ENCODE measurements at places on chromosomes 13 and 19.

DNA sequence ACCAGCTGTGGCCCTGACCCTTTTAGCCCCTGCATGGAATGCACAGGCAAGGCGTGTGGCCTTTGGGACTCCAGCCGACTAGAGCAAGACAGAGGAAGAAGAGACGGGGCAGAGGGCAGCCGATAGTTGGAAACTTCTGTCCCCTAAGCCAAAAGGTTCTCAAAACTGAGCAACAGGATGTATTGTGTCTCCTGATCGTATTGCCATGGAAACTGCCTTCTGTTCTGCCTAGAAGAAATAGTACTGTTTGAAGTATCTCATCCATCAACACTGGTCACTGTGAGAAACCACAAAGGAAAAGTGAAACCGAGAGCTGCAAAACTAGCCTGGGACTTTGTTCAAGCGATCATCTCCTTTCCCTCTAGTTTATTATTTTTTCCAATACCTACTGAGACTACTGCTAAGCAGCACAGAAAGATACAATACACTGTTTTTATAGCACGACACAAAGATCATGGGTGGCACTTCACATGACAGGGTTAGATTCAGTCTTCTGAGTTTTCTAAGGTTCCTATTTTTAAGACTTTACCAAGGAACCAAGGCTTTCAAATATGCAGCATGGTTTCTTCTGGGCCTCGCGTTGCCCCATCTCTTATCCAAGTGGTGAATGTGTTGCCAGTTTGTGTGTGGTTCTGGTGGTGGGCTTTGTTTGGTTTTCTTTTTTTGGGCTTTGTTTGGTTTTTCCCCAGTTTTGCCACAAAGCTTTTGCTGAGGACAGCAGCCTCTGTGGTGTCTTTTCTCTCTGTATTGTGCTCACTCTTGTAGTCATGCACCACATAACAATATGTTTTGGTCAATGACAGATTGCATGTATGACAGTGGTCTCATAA lies 49.3 kb upstream of the GPR183 start:
- DNase-seq: no peak

GRCh38 chr13:84243340-84243739 lies 361.1 kb upstream of the SLITRK1 start:
- no peak for DNase-seq

- no peak for DNase-seq
Measured at GRCh38 chr13:111924678-111925075, 142.3 kb upstream of the SOX1 start.

- no peak for DNase-seq
Measured at GRCh38 chr13:45258334-45258675, 57.5 kb upstream of the KCTD4 start.

DNA sequence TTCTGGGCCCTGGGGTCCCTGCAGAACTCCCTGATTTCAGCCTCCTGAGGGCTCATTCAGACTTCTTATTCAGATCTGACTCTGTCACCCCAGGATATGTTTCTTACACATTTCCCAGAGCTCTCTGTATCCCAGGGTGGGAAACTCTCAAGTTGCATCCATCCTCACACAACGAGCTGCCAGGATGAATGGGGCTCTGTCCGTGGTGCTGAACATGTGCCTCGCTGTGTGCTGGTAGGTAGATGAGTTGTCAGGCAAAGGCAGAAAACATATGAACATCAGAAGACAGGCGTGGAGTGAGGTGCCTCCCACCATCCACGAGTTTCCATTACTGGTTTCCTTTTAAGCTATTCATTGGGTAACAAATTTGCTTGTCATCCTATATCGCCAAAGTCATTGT lies 11.4 kb upstream of the IGFL1 start:
- no peak for DNase-seq

GRCh38 chr13:81396192-81396591 lies 1055.3 kb upstream of the SPRY2 start:
- DNase-seq: no peak

- DNase-seq: no peak
Measured at GRCh38 chr13:32135056-32135390, 103.4 kb downstream of the FRY start.

GRCh38 chr19:31370216-31370615 lies 21.0 kb upstream of the TSHZ3 start:
- no peak for DNase-seq

DNA sequence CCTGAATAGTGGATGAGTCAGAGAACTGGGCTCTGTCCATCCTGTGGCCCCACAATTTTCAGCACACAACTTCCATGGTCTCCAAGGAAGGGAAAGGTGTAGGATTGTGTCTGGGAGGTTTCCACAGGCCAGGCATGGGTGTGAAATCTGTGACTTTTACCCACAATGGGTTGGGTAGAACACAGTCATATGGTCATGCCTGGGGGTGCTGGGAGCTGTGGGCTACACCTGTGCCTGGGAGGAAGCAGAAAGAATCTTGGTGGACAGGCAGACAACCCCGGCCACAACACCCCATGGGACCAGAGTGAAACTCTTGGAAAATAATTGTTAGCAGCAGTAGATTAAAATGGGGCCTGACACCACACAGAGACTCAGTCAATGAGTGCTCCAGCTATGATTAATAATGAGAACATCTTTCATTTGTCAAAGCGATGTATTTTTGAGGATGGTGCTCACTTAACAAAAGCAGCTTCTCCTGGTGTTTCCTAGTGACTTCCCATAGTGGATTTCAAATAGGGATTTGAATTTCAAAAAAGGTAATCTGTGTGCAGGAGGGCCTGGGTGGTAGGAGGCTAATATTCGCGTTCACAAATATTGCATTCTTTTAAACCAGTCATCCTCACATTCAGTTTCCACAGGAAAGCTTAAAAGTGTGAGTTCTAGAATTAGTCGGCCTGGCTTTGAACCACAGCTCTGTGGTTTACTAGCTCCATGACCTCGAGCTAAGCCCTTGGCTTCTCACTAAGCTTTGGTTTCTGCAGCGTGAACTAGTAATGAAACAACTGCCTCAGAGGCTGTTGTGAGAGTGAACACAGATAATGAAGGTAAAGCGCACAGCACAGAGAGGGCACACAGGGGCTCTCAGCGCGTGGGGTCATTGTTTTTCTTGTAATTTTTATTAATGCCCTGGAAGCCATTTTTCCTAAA lies 89.3 kb upstream of the UQCRFS1 start:
- no peak for DNase-seq

- DNase-seq: no peak
Measured at GRCh38 chr13:41500511-41500910, 43.2 kb downstream of the RGCC start.

DNA sequence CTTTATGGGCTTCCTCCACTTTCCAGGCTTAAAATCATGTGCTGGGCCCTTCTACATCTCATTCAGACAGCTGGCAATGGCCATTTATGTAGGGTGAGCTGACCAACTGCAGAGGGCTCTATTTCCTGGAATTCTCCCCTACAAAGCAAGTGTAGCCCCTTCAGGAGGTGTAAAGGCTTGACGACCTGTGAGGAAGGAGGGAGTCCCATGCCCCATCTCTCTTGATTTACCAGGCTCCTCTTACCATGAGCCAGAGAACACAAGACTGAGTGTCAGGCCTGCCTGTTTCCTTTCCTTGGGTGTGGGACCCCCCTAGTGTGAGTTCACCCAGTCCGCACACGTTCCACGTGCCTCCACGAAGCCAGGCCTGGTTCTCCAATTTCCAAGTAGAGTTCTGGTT lies 16.6 kb downstream of the ZNF536 start:
- DNase-seq: peak; percentile 26

- DNase-seq: no peak
Measured at GRCh38 chr13:73195091-73195490, 136.3 kb downstream of the KLF5 start.

DNA sequence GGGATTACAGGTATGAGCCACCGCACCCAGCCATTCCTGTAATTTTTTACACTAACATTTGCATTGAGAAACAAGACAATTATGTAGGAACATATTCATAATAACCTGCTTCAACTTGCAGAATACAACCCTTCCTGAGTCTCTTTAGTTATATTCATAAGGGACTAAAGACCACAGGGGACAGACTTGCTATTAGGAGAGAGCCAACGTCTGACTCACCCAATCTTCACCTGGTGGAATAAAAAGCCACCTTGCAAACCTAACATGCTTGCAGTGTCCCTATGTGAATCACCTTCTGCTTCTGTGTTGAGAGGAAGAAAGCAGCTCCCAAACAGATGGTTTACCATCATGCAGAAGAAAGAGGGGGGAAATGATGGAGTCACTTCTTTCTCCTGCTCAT lies 456.1 kb downstream of the PCDH9 start:
- DNase-seq: no peak

- no peak for DNase-seq
Measured at GRCh38 chr13:24097064-24097463, 63.5 kb upstream of the SPATA13 start.

- no peak for DNase-seq
Measured at GRCh38 chr13:58324161-58324560, 692.6 kb downstream of the PCDH17 start.

DNA sequence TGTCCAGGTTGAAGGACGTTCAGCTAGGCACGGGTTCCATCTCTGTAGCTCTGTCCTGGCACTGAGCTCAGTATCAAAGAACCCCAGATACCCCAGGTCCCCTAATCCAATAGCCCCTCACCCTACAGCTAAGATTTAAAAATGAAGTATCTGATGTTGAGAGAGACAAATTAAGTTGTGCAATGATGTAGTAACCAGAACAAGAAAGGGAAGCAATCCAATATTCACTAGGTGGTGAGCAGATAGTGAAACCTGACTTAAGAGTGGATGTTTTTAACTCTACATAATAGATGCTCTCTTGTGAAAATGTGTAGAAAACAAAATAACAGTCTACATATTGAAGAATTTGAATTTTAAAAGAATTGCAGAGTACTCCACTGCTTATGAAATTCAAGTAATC lies 1.8 kb downstream of the ACOD1 start:
- no peak for DNase-seq

DNA sequence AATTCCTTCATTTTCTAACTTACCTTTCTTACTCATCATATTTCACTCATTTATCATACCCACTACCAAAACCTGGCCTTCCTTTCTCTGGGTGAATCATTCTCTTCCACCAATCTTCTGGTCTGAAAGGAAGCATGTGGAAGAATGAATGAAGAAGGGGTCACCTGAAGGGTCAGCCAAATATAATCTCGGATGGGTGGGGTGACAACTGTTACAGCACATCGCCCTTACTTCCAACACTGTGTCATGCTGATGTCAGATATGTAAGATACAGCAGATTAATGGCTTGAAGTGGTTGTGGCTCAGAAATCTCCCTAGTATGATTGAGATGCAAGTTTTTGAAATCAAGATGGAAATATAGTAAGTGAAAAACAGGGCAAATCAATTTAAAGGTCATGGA lies 401.7 kb upstream of the HTR2A start:
- no peak for DNase-seq

DNA sequence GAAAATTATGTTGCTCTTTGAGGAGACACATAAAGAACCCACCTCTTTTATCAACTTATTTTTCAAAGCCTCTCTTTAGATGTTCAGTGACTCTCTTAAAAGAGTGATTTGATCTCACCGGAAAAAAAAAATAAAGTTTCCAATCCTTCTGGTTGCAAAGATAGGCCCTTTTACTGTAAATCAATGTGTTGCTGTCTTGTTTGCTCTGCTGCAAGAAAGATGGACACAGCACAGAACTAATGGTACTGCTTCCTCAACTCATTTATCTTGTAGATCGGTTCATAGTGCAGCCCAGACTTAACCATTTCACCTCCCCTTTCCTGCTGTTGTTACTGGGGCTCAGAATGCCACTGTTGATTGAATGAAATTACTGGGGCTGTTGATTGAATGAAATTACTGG lies 388.9 kb upstream of the KLF12 start:
- no peak for DNase-seq

DNA sequence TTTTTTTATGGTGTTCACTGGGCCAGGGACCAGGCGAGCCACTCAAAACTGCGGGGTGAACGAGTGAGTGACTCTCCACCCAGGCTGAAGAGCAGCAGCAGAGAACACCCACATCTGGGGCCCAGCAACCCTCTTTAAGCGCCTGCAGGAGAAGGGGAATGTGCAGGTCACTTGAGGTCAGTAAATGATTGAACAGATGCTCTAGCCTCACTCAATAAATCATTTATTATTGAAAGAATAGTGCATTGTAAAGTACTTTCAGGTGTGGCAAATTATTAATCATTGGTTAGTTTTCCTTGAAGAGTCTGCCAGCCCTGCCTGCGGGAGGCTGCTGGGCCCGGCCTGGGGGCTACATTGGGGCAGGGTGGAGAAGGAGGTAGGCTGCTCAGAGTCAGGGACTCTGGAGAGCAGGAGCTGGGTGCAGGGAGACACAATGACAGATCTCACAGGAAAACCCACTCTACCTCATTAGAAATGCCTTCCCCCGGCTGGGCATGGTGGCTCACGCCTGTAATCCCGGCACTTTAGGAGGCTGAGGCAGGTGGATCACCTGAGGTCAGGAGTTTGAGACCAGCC lies 42.5 kb downstream of the ABCC4 start:
- no peak for DNase-seq

- no peak for DNase-seq
Measured at GRCh38 chr19:39347332-39348164, 5.3 kb downstream of the SAMD4B start.

GRCh38 chr13:48158915-48159314 lies 64.0 kb upstream of the MED4 start:
- DNase-seq: no peak

GRCh38 chr19:9014803-9015202 lies 4.6 kb upstream of the MUC16 start:
- no peak for DNase-seq

DNA sequence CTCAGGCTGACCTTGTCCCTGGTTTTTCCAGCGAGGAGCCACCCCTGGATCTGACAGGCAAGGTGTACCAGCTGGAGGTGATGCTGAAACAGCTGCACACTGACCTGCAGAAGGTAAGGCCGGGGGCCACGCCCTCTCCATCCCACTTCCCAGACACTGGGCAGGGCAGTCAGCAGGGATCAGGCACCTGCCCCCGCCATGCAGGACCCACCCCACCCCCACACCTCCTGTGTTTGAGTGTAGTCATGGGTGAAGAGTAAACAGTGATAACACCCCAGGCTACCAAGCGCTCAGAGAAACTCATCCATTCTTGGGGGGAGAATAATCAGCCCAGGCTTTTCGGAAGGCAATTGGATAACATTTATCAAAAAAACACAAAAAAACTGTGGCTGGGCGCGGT lies 19.9 kb downstream of the DPF1 start:
- DNase-seq: no peak

GRCh38 chr13:78606471-78607408 lies 3.4 kb upstream of the POU4F1 start:
- DNase-seq: no peak

DNA sequence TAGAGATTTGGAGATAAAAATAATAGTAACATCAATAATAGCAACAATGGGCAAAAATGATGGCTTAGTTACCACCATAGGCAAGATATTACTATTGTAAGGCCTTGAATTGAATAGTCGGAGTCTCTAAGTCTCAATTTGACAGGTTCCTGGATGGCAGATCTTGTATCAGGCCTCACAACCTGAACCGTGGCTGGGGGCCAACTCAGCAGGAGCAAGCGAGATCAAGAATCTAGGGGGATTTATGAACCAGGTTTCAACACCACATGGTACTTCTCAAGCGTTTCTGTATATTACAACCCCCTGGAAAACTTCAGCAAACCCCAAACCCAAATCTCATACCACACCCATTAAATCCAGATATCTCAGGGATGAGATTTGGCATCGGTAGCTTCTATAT lies 573.8 kb downstream of the LIG4 start:
- DNase-seq: no peak

Data from mesothelial cell of epicardium (in vitro differentiated cells).